ENCODE measurements at places on chromosomes 16 and 17. TPM values are rescaled to one million over a fixed set of nuclear protein-coding genes. Genes with fewer than 3 reads are reported as not detected.

FOXL1 gene
- total RNA-seq: not detected

SMPD3 gene
- 1.1 TPM for total RNA-seq

TBC1D3I gene
- 0.36 TPM for total RNA-seq

ATP1B2 gene
- total RNA-seq: 0.69 TPM

TMEM114 gene
- total RNA-seq: not detected

MYH13 gene
- total RNA-seq: not detected

ALDOC gene
- total RNA-seq: 21.8 TPM

- no peaks in the 10 kb centered on the region for H3K36me3 ChIP-seq
- no peaks in the 10 kb centered on the region for H3K4me1 ChIP-seq
- H3K4me3 ChIP-seq: no peak overlapping the region
- no peak for DNase-seq
- no peak overlapping the region for H3K27ac ChIP-seq
- H3K27me3 ChIP-seq: no peaks in the 10 kb centered on the region
These were observed 14.3 kb upstream of the NUBP1 start for GRCh38 chr16:10729104-10730048.

DNA sequence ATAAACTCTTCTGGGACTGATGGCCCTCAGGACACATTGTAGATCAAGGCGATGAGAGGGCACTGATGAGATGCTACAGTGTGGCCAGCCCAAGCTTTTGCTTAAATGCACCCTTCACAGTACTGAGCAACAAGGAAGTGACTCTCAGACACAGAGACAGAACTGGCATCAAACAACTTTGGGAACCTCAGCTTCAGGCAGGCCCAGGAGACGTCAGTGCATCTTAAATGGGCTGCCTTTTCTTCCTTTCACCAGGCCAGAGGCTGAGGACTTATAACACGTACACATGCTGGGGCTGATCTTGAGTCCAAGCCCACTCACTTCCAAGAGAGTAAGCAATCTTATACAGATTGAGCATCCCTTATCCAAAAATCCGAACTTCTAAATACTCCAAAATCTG is 386.1 kb upstream of the C16orf82 start:
- no peak overlapping the region for H3K4me3 ChIP-seq
- no peaks in the 10 kb centered on the region for H3K36me3 ChIP-seq
- no peak overlapping the region for H3K27ac ChIP-seq
- H3K27me3 ChIP-seq: no peaks in the 10 kb centered on the region
- DNase-seq: no peak

DNA sequence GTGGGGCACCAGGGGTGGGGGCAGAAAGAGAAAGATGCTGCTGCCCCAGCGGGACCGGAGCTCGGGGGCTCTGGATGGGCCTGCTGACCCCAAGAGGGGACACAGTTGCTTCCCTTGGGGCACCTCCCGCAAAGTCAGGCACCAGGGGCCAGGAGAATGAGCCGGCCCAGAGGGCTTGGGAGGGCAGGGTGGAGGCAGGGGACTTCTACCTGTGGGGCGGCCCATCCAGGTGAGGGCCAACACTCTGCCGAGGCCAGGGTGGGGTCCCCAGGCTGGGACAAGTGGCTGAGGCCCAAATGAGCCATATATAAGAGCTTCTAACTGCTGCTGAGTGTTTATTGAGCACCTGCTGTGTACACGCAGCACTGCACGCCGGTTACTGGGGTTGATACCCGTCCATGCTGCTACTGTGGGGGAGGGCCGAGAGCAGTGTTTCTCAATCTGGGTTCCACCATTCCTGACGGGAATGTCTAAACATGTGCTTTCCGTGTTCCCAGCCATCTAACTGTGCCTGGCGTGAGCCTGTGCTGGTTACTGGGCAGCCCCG is 211.7 kb upstream of the GSE1 start:
- no peak overlapping the region for H3K4me3 ChIP-seq
- DNase-seq: no peak
- H3K36me3 ChIP-seq: no peaks in the 10 kb centered on the region
- H3K27me3 ChIP-seq: no peaks in the 10 kb centered on the region
- H3K4me1 ChIP-seq: no peaks in the 10 kb centered on the region

GRCh38 chr17:65219124-65219523 is 82.0 kb downstream of the RGS9 start:
- H3K27me3 ChIP-seq: peaks cover 6% of the 10 kb centered on the region
- H3K4me3 ChIP-seq: no peak overlapping the region
- H3K4me1 ChIP-seq: no peaks in the 10 kb centered on the region
- H3K36me3 ChIP-seq: no peaks in the 10 kb centered on the region

DNA sequence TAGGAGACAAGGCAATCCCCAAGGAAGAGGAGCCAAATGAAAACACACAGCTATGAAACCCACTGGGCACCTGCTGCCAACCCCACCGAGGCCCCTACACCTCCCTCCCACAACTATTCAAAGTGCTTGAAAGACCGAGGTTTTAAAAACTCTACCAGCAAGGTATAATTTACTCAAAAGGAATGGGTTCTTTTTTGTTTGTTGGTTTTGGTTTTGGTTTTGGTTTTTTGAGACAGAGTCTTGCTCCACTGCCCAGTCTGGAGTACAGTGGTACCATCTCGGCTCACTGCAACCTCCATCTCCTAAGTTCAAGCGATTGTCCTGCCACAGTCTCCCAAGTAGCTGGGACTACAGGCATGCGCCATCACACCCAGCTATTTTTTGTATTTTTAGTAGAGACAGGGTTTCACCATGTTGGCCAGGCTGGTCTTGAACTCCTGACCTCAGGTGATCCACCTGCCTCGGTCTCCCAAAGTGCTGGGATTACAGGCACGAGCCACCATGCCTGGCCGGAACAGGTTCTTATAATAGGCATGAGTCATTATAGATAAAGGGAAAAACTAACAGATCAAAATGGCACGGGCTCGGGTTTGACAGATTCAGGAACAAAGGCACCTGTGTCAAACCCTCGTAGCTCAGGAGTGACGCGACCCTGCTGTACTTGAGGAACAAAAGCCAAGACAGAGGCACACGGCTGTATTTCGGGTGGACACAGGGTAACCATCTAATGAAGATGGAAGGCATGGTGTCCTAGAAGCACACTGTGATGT is 40.7 kb downstream of the COTL1 start:
- DNase-seq: no peak
- H3K4me3 ChIP-seq: no peak overlapping the region
- peaks cover 64% of the 10 kb centered on the region for H3K36me3 ChIP-seq
- H3K27me3 ChIP-seq: no peaks in the 10 kb centered on the region
- H3K4me1 ChIP-seq: peaks cover 53% of the 10 kb centered on the region

GRCh38 chr16:1530883-1531637 is 2.4 kb upstream of the TMEM204 start:
- peaks cover 9% of the 10 kb centered on the region for H3K36me3 ChIP-seq
- H3K27ac ChIP-seq: no peak overlapping the region
- peaks cover 64% of the 10 kb centered on the region for H3K4me1 ChIP-seq
- DNase-seq: no peak

- no peak overlapping the region for H3K4me3 ChIP-seq
- no peaks in the 10 kb centered on the region for H3K27me3 ChIP-seq
- no peak for DNase-seq
- H3K27ac ChIP-seq: no peak overlapping the region
- peaks cover 39% of the 10 kb centered on the region for H3K4me1 ChIP-seq
These were observed 29.5 kb downstream of the MPRIP start for GRCh38 chr17:17071531-17072360.

DNA sequence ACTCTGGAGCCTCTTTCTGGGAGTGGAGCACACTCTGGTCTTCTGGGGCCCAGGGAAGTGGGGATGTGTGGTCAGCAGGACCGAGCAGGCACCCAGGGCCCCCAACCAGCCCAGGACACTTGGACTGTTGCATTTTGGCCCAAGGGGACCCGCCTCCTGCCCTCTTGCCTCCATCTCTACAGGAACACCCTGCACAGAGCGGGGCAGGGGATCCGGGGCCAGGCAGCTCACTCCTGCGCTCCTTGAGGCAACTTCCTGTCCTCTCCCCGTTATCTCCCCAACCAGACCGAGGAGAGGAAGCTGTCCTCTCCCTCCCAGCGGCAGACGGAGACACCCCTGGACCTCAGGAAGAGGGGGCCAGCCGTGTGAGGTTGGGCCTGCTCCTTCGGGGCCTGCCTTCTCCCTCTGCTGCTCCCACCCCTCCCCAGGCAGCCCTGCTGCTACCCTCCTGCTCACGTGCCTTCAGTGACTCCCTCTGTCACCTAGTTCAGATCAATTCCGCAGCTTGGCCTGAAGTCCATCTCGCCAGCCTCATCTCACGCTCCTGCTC is 10.0 kb upstream of the ATP2A3 start:
- H3K4me3 ChIP-seq: no peak overlapping the region
- DNase-seq: no peak
- H3K27me3 ChIP-seq: no peaks in the 10 kb centered on the region
- H3K4me1 ChIP-seq: peaks cover 24% of the 10 kb centered on the region

GRCh38 chr17:64099543-64099942 is 30.4 kb downstream of the ERN1 start:
- no peaks in the 10 kb centered on the region for H3K27me3 ChIP-seq
- no peak for DNase-seq
- peaks cover 53% of the 10 kb centered on the region for H3K36me3 ChIP-seq
- H3K4me1 ChIP-seq: peaks cover 40% of the 10 kb centered on the region
- no peak overlapping the region for H3K4me3 ChIP-seq

DNA sequence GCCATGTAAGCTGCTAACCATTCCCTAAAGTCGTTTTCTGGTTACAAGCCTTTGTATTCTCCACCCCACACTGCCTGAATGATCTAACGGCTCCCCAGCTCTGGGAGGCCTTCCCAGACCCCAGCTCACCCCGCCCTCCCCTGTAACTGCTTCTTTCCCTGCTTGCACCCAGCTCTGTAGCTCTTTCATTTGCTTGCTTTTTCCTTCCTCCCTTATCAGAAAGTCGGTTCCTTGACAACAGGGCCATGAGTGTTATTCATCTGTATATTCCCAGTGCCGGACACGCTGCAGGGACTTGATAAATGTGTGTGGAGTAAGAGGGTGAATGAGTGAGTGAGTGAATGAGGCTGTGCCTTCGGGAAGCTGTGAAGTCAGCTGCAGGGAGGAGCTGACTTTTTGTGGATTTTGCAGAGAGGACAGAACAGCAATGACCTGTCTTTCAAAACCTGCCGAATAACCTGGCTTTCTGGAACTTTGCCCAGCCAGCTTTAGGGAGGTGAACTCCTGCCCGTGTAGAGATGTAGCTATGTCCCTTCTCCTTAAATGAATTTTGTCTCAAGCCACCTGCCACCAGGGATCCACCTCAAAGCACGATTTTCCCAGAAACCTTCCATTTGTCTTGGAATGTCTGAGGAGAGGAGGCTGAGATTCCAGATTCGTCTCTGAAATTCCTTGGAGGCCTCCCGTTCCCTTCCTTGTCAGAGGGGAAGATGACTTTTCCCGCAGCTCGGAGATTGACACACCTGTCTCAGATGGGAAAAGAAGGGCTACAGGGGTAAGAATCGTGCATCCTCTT is 20.0 kb upstream of the CACNG4 start:
- DNase-seq: no peak
- no peak overlapping the region for H3K27ac ChIP-seq
- H3K4me3 ChIP-seq: no peak overlapping the region
- peaks cover 22% of the 10 kb centered on the region for H3K27me3 ChIP-seq
- peaks cover 4% of the 10 kb centered on the region for H3K4me1 ChIP-seq

DNA sequence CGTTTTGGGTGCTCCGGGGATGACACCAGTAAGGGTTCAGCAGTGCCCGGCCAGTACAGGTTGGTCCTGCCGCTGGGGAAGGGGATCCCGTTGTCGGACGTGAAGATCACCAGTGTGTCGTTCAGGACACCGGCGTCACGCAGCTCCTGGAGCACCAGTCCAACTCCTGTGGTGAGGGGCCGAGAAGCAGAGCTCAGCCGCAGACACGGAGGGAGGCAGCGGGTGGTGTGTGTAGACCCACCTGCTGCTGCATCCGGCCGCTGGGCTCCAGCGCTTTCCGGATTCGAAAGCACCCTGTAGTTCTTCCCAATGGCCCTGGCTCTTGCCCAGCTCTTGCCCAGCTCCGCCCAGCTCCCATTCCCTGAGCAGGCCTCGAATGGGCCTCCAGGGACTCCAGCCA is 8.0 kb downstream of the SGSH start:
- peaks cover 3% of the 10 kb centered on the region for H3K4me1 ChIP-seq
- H3K27me3 ChIP-seq: no peaks in the 10 kb centered on the region
- no peak overlapping the region for H3K4me3 ChIP-seq
- H3K27ac ChIP-seq: no peak overlapping the region
- no peak for DNase-seq
- H3K36me3 ChIP-seq: peaks cover 80% of the 10 kb centered on the region

All from CD4-positive, alpha-beta T cell (primary cell).